Body of pancreas (tissue), 4 donors: ENCODE measurements at places on chromosomes 1 and 21. TPM values are rescaled to one million over a fixed set of nuclear protein-coding genes. Genes with fewer than 3 reads are reported as not detected.

DNA sequence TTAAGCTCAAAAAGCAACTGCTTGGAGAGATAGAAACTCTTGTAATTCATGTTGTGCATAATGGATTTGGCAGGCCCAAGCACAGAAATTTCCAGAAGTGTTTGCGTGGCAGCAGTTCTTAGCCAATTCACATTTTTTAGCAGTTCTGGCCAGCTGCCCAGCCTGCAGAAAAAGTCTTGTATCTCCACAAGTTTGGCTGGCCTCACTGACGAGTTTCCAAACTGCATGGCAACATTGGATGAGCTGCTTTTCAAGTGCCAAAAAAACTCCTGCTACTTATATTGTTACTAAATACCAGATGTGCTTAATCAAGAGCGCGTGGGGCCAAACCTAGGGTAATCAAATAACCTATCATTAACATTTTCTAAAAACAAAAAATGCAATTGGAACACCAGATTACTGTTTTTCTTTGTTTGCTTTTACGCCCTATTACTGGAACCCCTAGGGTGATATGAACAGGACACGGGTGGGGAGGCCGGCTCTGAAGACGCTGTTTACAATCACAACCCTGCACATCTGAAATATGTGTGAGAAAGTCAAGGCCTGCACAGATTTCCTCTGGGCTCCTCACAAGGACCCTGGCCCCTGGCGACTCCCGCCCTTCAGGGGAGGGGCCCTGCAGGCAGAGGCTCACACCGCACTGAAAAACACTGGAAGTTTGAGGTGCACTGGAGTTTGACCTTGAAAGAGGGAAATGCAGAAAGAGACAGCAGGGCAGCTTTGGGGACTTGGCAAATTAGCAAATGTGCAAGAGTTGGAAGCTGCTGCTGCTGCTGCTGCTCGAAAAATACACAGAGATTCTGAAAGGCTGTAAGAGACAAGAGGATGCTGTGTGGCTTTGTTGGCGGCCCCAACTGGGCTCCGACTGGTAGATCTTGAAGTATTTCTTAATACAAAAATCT is 55.2 kb upstream of the TARBP1 start:
- H3K27me3 ChIP-seq = no peaks in the 10 kb centered on the region
- peak; percentile 92 for DNase-seq
- peak overlapping the region; percentile 99 for H3K27ac ChIP-seq
- no peak overlapping the region for H3K4me3 ChIP-seq

- no peaks in the 10 kb centered on the region for H3K36me3 ChIP-seq
- peak overlapping the region; percentile 64 for H3K27ac ChIP-seq
- no peak for DNase-seq
- H3K4me1 ChIP-seq = peaks cover 8% of the 10 kb centered on the region
- no peaks in the 10 kb centered on the region for H3K27me3 ChIP-seq
Measured at GRCh38 chr1:53572815-53573173, 113.6 kb downstream of the DMRTB1 start.

DNA sequence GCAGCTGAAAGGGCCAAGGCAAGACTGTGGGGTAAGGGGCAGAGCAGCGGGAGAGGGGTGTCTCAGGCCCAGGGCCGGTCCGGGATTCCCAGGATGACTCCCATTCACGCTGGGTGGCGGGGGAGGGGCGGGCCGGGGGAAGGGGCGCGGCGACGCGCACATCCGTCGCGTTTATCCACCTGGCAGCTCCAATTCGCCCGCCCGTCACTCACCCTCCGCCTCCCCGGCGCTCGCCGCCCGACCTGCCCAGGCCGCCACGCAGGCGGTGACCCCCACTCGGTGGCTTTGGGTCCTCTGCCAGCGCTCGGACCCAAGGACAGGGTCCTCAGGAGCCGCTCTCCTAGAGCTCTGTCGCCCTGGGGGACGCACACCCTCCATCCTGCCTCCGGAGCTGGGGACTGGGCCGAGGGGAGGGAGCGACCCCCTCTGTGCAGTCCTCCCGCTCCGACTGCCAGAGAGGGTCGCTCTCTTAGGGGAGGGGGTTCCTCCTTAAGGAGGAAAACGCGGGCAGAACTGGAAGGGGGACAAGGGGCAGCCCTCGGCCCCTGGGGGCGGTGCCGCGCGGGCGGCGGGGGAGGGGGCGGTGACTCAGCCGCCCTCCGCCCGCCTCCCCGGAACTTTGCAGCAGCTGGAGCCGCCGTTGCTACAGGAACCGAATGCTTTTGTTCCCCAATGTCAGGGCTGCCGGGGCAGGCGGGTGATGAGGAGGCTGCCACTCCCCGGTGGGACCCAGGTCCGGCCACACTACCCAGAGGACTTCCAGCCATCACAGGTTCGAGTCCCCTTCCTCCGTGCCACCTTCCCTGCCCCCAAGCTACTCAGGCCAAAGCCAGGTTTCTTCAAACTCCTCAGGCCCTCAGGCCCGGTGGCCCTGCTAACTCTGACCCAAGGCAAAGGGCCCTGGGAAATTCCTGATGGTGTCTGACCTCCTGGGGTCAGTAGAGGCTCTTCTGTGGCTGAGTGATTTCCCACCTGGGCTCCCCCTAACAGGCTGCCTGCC is 3.4 kb downstream of the ADGRB2 start:
- peak; percentile 62 for DNase-seq
- H3K4me3 ChIP-seq = no peak overlapping the region
- H3K4me1 ChIP-seq = peaks cover 32% of the 10 kb centered on the region
- no peaks in the 10 kb centered on the region for H3K27me3 ChIP-seq
- H3K27ac ChIP-seq = no peak overlapping the region
- no peaks in the 10 kb centered on the region for H3K36me3 ChIP-seq

- no peak overlapping the region for H3K27ac ChIP-seq
- no peaks in the 10 kb centered on the region for H3K4me1 ChIP-seq
- no peaks in the 10 kb centered on the region for H3K27me3 ChIP-seq
Measured at GRCh38 chr1:52567943-52568342, 15.1 kb upstream of the TUT4 start.

GRCh38 chr1:19621274-19621950 is 22.7 kb upstream of the NBL1 start:
- peaks cover 4% of the 10 kb centered on the region for H3K36me3 ChIP-seq
- no peak overlapping the region for H3K27ac ChIP-seq
- DNase-seq = no peak
- H3K4me3 ChIP-seq = no peak overlapping the region
- H3K27me3 ChIP-seq = no peaks in the 10 kb centered on the region

ADAM30 gene
- not detected for total RNA-seq

KRTAP11-1 gene
- not detected for total RNA-seq

DNA sequence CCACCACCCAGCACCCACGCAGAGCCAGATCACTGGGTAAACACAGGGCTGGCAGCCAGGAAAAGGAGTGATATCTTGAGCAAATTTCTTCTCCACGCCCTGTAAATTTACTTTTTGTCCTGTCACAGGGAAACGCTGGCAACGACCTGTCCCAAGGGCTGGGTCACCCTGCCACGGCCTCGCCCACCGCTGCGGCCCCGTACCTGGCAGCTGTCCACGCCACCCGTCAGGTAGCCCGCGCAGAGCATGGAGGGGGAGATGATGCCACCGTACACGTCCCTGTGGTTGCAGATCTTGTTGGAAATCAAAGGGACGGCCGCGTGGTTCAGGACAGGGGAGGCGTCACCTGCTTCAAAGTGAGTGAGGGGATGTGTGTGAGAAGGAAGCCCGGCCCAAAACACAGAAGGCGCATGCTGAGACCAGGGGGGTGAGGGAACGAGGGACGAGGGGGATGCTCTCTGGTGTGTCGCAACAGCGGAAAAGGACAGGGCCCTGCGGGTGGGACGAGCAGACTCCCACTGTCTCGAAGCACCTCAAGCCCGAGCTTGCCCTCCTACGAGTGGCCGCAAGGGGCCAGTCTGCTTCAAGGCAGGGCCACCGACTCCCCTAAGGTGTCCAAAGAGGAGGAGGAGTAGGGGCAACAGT is 10.1 kb upstream of the TFF1 start:
- DNase-seq = no peak
- H3K4me1 ChIP-seq = peaks cover 4% of the 10 kb centered on the region
- H3K27me3 ChIP-seq = no peaks in the 10 kb centered on the region

GRCh38 chr1:91099746-91100621 is 78.1 kb upstream of the ZNF644 start:
- no peak overlapping the region for H3K4me3 ChIP-seq
- no peaks in the 10 kb centered on the region for H3K27me3 ChIP-seq
- H3K27ac ChIP-seq = no peak overlapping the region
- no peaks in the 10 kb centered on the region for H3K4me1 ChIP-seq

DNA sequence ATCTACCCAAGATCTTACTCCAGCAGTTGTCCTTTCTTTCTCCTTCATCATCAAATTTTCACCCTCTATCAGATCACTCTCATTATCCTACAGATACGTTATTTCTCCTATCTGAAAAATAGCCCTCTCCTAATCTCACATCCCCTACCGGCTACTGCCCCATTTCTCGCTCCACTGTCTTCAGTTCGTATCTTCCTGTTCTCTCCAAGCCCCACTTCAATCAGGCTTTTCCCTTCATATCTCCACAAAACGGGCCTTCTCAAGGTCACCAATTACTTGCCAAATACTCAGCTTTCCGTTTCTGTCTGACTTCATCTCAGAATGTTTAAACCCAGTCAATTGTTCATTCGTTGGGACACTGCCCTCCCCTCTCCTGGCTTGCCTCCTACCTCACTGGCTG is 32.4 kb downstream of the SLC30A1 start:
- no peaks in the 10 kb centered on the region for H3K27me3 ChIP-seq
- no peak overlapping the region for H3K4me3 ChIP-seq
- H3K36me3 ChIP-seq = no peaks in the 10 kb centered on the region
- H3K27ac ChIP-seq = no peak overlapping the region
- DNase-seq = no peak
- peaks cover 11% of the 10 kb centered on the region for H3K4me1 ChIP-seq

DNA sequence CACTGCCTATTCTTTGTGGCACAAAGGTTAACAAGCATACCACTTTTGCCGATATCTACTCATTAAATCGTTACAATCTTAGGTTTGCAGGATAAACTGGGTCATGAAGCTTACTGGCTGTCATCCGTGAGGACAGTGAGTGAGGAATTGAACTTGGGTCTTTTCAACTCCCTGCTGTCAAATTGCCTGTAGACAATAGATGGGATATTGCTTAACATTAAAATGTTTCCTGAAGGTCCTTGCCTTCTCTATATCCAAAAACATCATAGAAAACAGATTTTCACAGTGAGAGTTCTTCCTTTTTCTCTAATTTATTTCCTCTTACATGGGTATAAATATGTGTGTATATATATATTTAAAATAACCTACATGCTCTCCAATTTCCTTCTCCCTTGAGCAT is 257.8 kb downstream of the LMO4 start:
- H3K36me3 ChIP-seq = no peaks in the 10 kb centered on the region
- no peaks in the 10 kb centered on the region for H3K4me1 ChIP-seq
- H3K4me3 ChIP-seq = no peak overlapping the region
- DNase-seq = no peak
